Karpas-422 (cell line): ENCODE measurements at places on chromosomes 4 and X.

DNA sequence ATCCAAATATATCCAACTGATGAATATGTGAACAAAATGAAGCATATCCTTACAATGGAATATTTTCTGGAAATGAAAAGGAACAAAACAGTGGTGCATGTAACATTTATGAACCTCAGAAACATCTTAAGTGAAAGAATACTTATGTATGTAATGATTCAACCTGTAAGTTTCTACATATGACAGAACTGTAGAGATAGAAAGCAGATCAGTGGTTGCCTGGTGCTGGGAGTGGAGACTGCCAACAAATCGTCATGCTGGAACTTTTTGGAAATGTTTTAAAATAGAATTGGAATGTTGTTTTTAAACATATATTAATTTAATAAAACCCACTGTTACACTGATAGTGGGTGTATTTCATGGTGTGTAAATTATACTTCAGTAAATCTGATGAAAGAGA is 667.5 kb downstream of the RAPGEF2 start:
- H3K27ac ChIP-seq = no peak overlapping the region
- DNase-seq = no peak
- H3K4me1 ChIP-seq = no peaks in the 10 kb centered on the region
- H3K36me3 ChIP-seq = no peaks in the 10 kb centered on the region
- no peak overlapping the region for H3K4me3 ChIP-seq
- no peaks in the 10 kb centered on the region for H3K27me3 ChIP-seq

- H3K36me3 ChIP-seq = no peaks in the 10 kb centered on the region
- H3K27me3 ChIP-seq = no peaks in the 10 kb centered on the region
- no peak overlapping the region for H3K27ac ChIP-seq
- H3K4me3 ChIP-seq = no peak overlapping the region
- DNase-seq = no peak
- no peaks in the 10 kb centered on the region for H3K4me1 ChIP-seq
Measured at GRCh38 chrX:137425986-137426385, 139.9 kb upstream of the ZIC3 start.

DNA sequence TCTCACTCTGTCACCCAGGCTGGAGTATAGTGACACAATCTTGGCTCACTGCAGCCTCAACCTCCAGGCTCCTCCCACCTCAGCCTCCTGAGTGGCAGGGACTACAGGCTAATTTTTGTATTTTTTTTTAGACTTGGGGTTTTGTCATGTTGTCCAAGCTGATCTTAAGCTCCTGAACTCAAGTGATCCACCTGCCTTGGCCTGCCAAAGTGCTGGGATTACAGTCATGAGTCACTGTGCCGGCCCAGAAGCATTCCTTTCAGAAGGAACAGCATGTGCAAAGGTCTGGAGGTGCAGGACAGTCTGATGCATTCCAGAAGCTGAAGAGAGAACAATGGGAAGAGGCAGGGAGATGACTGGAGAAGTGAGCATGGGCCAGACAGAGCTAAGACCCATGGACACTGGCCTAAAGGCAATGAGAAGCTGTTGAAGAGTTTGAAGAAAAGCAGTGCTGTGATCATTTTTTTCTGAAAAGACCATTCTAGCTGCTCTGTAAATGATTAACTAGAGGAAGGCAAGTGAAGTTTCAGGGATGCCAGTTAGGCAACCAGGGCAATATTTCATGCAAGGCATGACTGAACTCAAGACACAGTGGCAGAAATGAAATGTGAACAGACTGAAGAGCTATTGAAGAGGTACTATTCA is 43.2 kb downstream of the MANBA start:
- peaks cover 4% of the 10 kb centered on the region; the same call in 1 of the 2 replicates for H3K36me3 ChIP-seq
- no peak overlapping the region for H3K27ac ChIP-seq
- no peak for DNase-seq
- H3K4me1 ChIP-seq = no peaks in the 10 kb centered on the region
- H3K4me3 ChIP-seq = no peak overlapping the region

GRCh38 chrX:1442016-1442665 is 10.6 kb downstream of the ASMTL start:
- no peak overlapping the region for H3K27ac ChIP-seq
- no peaks in the 10 kb centered on the region for H3K27me3 ChIP-seq
- peaks cover 52% of the 10 kb centered on the region for H3K36me3 ChIP-seq
- H3K4me3 ChIP-seq = no peak overlapping the region
